ENCODE measurements at places on chromosomes 3 and 15.

GRCh38 chr3:79009861-79010260, 757.9 kb downstream of the ROBO1 start:
- no peak for DNase-seq

DNA sequence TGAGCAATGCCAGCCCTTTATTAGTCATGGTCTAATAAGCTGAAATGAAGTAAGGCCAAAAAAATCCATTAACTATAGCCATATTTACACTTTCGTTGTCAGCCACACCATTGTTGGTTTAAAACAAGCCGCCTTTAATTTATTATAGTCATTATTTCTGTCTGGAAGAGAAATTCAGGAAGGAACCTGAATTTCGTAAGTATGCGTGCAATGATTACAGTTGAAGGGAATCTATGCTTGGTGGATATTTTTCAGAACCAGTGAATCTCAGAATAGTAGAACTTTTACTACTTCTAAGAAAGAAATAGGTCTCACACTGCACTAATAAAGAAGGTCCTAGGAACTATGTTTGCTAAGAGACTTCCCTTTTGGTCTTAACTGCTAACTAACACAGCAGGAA, 59.1 kb downstream of the FAM43A start:
- DNase-seq, result peak; percentile 54

GRCh38 chr3:122033023-122033422, 11.0 kb upstream of the ILDR1 start:
- no peak for DNase-seq

DNA sequence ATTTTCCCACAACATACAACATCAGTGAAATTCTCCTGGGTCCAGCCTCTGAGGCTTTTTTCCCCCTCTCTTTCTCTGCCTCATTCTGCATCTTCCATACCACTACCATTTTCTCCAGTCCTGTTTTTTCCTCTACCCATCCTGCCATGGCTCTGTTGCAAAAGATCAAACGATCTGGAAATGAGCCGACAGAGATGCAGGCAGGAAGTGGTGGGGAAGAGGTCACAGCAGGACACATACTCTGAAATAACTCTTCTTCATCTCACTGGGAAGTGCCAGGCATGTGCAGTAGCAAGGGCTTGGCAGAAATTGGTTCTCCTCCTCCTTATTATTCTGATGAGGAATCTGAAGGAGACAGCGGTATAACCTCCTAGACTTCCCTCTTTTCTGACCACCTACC, 114.3 kb downstream of the CORO2B start:
- no peak for DNase-seq

DNA sequence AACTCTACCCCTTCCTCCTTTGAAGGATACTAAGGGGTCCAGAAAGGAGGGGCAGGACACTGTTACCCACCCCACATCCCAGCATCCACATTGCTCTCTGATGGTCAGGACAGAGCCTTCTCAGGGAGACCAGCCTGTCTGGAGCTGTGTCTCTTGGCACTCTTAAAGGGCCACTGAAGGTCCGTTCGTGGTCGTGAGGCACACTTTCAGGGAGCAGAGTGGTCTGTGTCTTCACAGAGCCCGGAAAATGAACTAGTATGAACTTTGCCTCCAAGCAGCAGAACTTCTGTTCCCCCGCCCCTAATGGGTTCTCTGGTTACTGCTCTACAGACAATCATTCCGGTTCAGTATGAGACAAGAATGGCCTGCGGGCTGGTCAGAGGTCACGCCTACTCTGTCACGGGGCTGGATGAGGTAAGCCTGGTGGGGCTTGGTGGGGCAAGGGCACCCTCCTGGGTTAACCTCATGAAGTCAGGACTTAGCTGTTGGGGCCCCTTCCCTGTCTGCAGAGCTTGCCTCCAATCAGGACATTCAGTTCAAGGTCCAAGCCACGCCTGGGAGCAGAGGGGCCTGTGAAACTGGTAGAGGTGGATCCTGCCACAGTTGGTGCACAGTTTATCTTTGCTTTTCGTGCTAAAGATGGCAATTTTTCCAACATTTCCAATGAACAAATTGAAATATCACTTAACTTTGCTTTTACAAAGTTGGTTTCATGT, 33.2 kb downstream of the CAPN3 start:
- DNase-seq, result no peak

- DNase-seq, result no peak
Measured at GRCh38 chr3:40718209-40718608, 193.4 kb downstream of the ZNF621 start.

DNA sequence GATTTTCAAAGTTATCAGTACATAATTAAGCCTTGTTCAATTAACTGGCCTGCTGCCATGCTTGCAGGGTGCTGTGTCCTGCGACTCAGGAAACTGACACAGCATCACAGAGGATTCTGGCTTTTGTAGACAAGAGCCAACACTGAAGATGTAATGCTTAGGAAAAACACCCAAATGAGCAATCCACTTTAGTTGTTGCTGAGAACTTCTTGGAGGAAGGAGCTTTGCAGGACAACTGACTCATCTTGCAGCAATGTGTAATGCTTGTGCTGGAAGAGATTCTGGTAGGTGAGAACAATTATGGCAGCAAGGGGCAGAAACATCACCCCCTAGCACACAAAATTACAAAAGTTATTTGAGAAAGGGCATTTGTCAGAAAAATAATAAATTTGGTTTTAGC, 67.6 kb downstream of the NLGN1 start:
- DNase-seq, result no peak

DNA sequence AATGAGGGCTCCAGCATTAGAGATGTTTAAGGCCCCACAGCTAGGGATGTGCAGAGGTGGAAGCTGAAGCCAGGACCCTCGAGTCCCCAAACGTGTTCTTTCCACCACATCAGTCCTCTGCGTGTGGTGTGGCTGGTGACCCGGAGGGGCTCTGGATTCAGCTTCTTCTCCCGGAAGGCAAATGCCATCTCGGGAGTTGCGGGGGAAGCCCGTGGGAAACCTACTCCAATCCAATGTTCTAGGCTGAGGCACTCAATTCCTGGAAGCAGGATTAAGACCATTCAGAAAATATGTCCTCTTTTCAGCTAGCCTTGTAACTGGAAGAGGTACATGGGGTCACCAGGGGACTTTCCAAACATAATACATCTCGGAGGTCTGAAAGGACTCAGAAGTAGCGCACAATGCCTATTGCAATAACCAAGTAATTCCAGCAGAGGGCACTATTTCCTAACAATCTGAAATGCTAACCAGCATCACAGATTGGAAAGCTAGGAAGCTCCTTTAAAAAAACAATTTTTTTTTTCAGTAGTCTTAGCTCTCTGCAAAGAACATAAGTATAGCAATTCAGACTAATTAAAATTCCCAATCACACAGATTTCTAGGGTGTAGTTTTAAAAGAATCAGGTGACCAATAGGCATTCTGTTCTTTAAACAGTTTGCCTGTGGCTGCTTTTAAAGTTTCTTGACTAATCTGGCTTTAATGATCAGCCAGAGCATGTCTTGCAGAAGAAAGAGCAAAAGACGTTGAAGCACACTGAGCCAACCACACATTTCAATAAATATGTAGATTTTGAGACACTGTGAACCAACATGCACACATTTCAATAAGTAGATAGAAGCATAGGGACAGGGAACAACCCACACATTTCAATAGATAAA, 36.1 kb downstream of the BNC1 start:
- peak; percentile 79 for DNase-seq

DNA sequence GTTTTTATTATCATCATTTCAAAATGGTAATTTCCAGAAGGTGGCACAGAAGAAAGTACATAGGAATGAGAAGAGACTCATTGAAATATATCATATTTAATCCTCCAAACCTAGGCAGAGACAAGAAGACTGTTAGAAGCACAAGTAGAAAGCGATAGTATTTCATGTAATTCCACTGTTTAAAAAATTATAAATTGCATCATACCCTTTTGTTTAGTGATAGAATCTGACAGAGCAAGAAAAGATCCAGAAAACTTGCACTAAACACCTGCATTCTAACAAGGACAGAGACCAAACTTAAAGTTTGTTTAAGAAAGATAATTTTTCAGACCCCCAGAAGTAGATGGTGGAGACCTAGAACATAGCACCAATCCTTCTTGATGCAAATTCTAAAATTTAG, 56.9 kb upstream of the CD96 start:
- DNase-seq, result no peak

- DNase-seq, result no peak
Measured at GRCh38 chr15:31470756-31471155, 144.1 kb downstream of the KLF13 start.

GRCh38 chr3:145936971-145937370, 224.0 kb downstream of the PLOD2 start:
- no peak for DNase-seq

- no peak for DNase-seq
Measured at GRCh38 chr3:26236531-26236930, 386.0 kb upstream of the LRRC3B start.

DNA sequence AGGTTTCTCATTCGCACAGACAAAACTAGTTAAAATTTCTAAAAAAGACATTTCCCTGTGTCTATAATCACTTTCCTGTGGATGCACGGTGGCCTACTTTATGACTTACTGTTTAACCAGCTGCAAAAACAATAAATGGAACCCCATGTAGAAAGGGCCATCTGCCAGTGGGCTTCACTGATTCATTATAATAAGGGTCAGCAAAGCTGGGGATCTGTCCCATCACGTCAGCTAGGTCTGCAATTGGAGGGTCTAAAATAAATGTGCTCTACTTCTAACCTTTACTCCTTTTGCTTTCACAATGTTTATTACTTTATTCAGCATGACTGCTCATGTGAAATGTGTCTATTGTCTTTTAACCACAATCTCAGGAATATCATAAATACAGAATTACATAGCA, 43.1 kb upstream of the NMD3 start:
- DNase-seq, result no peak
